ENCODE measurements at places on chromosomes 11 and 22.

GRCh38 chr11:105046898-105047579 lies 1.9 kb upstream of the CARD16 start:
- peak; percentile 99 for DNase-seq

- no peak for DNase-seq
Measured at GRCh38 chr11:3810951-3811350, 2.6 kb downstream of the PGAP2 start.

DNA sequence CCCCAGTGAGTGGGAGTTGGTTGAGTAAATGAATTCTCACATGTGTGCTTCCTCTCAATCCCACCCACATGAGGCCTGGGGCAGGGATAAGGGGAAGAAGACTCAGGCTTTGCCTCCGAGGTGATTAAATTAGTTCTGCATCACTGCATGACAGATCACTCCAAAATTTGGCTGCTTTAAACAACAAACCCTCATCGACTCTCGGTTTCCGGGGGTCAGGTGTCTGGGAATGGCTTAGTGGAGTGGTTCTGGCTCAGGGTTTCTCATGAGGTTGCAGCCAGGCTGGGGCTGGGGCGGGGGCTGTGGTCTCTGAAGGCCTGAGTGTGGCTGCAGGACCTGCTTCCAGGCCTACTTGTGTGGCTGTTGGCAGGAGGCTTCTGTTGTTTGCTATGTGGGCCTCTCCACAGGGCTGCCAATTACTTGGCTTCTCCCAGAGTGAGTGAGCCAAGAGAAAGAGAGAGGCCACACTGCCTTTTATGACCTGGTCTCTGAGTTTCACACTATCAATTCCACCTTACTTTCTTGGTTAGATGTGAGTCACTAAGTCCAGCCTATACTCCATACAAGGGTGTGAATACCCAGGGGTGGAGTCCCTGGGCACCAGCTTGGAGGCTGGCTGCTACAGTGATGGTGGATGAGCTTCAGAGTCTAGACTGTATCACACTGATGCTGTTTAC lies 15.9 kb downstream of the MOGAT2 start:
- no peak for DNase-seq

DNA sequence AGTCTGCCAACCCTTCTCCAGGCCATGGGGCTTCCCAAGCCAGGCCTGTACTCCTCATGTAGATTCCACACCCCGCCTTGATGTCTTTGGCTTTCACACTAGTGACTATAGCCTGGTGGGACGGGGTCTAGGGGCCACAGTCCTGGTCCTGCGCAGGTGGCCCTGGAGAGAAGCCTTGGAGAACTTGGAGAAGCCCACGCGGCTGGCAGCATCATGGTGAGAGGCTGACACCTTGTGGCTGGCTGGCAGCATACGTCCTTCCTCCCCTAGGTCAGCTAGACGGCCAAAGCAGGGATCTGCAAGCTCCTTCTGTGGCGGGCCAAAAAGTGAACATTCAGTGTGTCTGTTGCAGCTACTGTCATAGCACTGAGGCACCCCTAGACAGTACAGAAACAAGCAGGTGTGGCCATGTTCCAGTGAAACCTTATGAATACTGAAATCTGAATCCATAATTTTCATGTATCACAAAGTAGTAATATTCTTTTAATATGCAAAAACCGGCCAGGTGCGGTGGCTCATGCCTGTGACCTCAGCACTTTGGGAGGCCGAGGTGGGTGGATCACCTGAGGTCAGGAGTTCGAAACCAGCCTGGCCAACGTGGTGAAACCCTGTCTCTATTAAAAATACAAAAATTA lies 42.0 kb downstream of the FAM83F start:
- peak; percentile 58 for DNase-seq

GRCh38 chr22:38751422-38752346 lies 4.1 kb downstream of the SUN2 start:
- no peak for DNase-seq

DNA sequence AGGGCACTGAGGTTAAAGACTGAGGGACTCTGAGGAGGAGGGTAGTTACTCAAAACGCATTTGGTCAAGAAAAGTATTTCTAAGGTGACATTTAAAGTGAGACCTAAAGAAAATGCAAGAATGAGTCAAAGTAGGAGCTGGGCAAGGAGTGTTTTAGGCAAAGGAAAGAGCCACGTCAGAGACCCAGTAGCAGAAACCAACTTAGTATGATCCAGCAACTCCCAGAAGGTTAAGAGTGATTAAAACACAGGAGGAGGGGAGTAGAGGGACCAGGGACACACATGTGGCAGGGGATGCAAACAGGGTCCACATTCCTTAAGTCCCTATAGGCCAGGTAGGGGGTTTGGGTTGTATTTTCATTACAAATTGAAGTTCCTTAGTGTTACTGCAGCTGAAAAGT lies 24.3 kb upstream of the CCDC34 start:
- DNase-seq = no peak
